AG20443 (cell line): ENCODE measurements at places on chromosomes 6 and 20.

- peak; percentile 85 for DNase-seq
Measured at GRCh38 chr20:46746956-46747526, 37.6 kb downstream of the SLC2A10 start.

DNA sequence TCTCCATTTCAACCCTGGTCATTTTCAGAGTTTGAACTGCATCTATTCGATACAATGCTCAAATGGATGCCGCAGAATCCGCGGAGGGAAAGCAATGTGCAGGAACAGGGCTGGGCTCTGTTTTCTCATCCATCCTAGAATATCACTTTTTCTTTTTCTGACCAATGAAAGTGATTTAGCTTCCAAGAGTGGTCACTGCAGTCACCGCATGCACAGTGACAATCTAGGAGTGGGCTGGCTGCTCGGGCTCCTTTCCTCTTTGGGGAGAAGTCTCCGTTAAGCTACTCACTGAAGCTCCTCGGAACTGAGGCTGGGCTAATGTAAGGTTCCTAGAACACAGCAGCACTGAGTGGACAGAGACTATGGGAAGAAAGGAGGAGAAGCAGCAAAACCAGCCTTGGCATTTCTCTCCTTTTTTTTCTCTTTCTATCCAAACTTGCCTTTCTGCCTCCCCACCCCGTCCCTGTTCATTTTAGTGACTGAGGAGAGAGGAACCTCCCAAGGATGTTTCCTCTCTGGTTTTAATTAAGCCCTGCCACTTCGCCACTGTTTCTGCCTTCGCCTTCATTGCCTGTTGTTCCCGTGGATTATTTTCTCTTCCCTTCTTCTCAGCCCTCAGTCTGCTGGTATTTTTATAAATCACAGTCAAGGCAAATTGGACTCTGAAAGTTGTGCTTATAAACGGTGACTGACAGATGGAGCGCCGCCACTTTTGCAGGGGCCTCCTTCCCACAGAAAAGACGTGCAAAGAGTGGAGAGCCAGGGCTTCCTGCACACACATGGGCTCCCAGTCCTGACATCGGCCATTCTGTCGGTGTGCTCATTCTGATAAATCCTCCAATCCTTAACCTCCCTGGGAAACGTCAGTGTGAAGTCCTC lies 41.1 kb downstream of the RAMACL start:
- peak; percentile 40 for DNase-seq

DNA sequence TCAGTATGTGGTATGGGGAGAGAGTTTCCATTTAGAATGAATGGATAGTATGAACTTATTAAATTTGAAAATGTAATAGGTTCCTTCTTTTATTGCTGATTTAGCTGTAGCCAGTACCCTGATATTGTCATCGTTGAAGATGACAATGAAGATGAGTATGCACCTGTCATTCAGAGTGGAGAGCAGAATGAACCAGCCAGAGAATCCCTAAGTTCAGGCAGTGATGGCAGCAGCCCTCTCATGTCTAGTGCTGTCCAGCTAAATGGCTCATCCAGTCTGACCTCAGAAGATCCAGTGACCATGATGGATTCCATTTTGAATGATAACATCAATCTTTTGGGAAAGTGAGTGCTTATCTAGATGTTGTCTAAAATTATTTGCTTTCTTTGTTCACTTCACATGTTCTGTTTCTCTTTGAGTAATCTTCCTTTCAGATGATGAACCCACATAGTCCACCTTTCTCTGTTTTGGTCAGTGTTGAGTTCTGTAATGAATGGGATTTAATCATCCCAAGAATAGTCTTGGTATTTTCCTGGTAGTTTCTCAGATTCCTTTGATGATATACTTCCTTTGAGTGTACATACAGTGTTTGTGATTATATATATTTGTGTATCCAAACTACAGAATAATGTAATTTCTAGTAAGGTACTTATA lies 23.3 kb downstream of the HSF2 start:
- no peak for DNase-seq

DNA sequence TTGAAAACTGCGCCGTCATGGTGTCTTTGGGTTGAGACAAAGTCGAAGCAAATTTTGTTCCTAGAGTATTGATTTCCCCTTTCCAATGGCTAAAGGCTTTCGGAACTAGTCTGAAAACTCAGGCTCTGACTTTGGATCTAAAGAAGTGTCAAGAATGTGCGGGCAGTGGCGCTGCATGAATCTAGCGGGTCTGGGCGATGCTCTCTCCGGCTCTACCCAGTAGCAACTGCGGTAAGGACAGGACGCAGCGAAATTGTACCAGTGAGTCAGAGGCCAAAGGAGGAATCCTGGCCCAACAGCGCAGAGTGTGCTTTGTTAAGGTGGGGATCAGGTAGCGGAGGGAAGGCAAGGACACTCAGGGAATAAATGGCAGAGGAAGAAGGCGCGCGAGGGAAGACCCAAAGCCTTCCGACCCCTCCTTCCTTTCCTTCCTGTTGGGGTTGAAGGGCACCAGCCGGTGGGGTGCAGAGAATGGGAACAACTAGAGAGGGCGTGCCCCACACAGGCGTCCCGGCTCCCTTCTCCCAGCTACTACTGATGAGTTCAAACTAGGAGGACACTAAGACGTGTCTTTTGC lies 32.1 kb downstream of the HLA-F start:
- no peak for DNase-seq

- DNase-seq: no peak
Measured at GRCh38 chr6:168277274-168277669, 42.3 kb downstream of the DACT2 start.

DNA sequence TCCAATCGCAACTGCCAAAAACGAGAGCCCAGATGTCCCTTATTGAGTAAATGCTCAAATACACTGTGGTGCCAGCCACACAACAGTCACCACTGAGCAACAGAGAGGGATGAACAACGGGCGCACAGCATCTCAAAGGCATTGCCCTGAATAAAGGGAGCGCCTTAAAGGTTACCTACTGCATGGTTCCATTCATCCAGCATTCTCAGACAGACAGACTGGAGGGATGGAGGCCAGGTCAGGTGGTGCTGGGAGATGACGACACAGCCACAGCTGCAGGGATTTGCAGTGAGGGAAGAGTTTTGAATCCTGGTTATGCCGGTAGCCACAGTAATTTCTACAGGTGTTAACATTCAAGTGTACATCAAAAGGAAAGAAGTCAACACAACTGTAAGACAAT lies 615.5 kb upstream of the AGPAT4 start:
- no peak for DNase-seq

DNA sequence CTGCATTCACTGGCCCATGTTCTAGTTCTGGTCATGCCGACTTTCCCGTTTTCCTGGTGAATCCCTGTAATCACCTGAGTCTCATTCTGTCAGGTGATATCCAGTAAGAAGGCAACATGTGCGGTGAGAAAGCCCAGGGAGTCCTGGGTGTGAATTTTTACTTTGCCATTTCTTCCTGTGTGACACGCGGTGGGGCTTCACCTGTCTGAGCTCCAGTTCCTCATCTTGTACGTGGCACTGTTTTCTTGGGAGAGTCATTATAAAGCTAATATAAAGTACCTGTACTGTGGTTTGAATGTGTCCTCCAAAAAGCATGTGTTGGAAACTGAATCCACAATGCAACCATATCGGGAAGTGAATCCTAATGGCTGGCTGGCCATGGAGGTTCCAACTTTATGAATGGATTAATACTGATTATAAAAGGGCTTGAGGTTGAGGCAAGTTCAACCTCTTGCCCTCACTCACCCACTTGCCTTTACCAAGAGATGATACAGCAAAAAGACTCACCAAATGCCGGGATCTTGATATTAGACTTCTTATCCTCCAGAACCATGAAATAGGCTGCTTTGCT lies 5.1 kb downstream of the HLA-E start:
- DNase-seq: no peak
